ENCODE measurements at places on chromosomes 4 and X. TPM values are rescaled to one million over a fixed set of nuclear protein-coding genes. Genes with fewer than 3 reads are reported as not detected.

The CXCL10 gene
- total RNA-seq: not detected

The GC gene
- not detected for total RNA-seq

DNA sequence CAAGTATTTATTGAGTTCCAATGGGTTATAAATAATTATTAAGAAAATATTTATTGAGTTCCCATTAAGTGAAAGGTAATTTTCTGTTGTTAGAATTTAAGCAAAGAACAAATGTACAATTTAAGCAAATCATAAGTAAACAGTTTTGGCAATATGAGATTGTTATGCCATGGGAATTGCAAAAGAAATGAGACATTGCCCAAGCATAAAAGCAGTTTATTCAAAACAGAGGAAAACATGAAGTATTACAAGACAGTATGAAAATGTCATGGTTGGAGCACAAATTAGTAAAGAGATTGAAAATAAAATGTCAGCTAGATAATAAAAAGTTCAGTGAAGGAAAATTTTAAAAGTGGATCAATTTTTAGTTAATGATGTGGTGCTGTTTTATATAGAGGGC is 706.1 kb upstream of the EPHA5 start:
- peaks cover 4% of the 10 kb centered on the region for H3K36me3 ChIP-seq
- no peaks in the 10 kb centered on the region for H3K4me1 ChIP-seq
- no peaks in the 10 kb centered on the region for H3K27me3 ChIP-seq

DNA sequence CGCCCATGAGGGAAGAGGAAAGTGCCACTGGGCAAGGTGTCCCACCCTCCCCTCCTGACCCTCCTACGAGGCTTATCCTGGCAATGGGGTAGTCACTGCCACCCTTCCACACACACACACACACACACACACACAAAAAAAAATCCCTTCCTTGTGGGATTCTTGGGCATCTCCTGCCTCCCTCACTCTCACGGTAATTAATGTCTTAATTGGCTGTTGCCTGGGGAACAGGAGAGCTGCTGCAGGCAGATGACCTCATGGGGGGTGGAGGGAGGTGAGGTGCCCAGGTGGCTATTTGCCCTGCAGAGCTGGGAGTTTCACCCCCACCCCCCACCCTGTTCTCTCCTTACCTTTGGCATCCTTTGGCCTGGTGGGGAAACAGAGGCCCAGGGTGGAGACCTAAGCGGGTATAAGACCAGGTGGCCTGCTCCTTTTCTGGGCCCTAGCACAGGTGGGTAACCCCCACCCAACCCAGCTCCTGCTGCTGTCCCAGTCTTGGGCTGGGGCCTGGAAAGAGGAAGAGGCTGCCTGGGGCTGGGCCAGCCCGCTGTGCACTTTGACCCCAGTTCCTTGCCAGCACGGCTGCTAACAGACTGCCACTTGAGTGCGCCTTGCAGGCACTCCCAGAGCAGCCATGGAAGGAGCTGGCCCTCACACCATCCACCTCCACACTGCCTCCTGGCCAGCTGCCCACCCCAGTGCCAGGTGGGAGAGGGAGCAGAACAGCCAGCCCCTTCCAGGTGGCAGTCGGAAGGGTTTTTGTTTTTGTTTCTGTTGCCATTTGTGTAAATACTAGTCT is 12.6 kb downstream of the EFNB1 start:
- no peak overlapping the region for H3K27ac ChIP-seq
- no peaks in the 10 kb centered on the region for H3K27me3 ChIP-seq
- H3K4me1 ChIP-seq: no peaks in the 10 kb centered on the region
- DNase-seq: no peak
- no peak overlapping the region for H3K4me3 ChIP-seq

DNA sequence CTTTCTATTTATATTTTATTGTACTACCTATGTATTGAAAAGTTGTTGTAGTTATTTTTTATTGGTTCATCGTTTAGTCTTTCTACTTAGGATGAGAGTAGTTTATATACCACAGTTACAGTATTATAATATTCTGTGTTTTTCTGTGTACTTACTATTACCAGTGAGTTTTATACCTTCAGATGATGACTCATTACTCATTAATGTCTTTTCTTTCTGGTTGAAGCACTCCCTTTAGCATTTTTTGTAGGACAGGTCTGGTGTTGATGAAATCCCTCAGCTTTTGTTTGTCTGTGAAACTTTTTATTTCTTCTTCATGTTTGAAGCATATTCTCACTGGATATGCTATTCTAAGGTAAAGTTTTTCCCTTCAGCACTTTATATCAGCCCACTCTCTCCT is 7.7 kb downstream of the LUZP4 start:
- no peaks in the 10 kb centered on the region for H3K36me3 ChIP-seq
- no peak overlapping the region for H3K27ac ChIP-seq
- H3K4me1 ChIP-seq: no peaks in the 10 kb centered on the region
- H3K4me3 ChIP-seq: no peak overlapping the region
- DNase-seq: no peak

DNA sequence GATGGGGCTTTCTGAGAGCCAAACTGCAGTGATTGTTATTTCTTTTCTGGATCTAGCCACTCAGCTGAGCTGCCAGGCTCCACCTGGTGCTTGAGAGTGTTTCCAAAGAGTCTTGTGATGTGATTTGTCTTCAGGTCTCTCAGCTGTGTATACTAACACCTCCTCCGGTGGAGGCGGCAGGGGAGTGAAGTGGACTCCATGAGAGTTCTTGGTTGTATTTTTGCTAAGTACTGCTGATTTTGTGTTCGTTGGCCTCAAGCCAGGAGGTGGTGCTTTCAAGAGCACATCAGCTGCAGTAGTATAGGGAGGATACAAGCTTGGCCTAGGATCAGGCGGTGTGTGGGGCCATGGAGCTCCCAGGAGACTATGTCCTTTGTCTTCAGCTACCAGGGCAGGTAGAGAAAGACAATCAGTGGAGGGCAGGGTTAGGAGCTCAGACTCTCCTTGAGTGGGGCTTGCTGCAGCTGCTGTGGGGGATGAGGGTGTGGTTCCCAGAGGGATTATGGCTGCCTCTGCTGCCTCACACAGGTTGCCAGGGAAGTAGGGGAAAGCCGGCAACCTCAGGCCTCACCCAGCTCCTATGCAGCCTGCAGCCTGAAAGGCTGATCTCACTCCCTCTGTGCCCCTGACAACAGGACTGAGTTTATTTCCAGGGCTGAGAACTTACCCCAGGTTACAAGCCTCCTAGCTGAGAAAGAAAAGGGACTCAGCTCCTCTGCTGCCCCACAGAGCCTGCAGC is 62.4 kb downstream of the NPFFR2 start:
- no peak overlapping the region for H3K27ac ChIP-seq
- H3K27me3 ChIP-seq: no peaks in the 10 kb centered on the region
- DNase-seq: no peak
- no peak overlapping the region for H3K4me3 ChIP-seq

DNA sequence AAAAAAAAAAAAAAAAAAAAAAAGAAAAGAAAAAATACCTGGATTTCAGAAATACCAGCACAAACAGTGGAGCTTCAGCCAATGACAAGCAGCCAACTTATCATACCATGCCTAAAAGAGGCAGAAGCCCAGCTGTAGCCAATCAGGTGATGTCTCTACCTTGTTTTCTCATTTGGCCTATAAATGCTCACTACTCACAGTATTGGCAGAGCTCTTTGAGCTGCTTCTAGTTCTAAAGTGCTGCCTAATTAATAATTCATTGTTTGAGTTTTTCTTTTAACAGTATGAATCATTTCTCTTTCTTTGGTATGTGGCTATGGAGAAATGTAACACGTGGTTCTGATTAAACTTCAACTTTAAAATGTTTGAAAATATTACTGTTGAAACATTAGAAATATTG is 188.8 kb upstream of the TECRL start:
- H3K27me3 ChIP-seq: no peaks in the 10 kb centered on the region
- no peak overlapping the region for H3K27ac ChIP-seq
- no peak for DNase-seq
- H3K4me1 ChIP-seq: no peaks in the 10 kb centered on the region
- no peak overlapping the region for H3K4me3 ChIP-seq
- peaks cover 4% of the 10 kb centered on the region for H3K36me3 ChIP-seq

DNA sequence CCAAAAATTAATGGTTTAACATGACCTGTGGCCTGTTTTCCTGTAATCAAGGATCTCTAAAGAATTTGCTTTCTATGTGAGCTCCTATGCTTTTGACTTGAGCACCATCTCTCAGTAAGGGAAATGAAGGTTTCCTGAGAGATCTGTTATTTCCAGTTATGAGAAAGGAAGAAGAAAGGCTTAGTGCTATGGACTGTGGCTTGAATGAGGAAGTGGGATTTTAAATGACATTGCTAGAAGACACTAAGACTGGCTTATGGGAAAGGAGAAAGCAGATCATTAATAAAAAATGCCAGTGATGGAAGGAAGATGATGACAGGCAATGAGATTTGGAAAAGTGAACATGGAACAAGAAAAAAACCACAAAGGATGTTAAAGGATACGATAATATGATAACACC is 285.4 kb downstream of the OPHN1 start:
- no peak overlapping the region for H3K4me3 ChIP-seq
- H3K36me3 ChIP-seq: no peaks in the 10 kb centered on the region
- no peak overlapping the region for H3K27ac ChIP-seq
- H3K4me1 ChIP-seq: no peaks in the 10 kb centered on the region

- no peaks in the 10 kb centered on the region for H3K4me1 ChIP-seq
- H3K27ac ChIP-seq: no peak overlapping the region
- no peaks in the 10 kb centered on the region for H3K27me3 ChIP-seq
- no peak for DNase-seq
- no peak overlapping the region for H3K4me3 ChIP-seq
Measured at GRCh38 chr4:168453146-168453545, 27.1 kb downstream of the DDX60L start.
